ENCODE measurements at places on chromosomes 5 and 9.

DNA sequence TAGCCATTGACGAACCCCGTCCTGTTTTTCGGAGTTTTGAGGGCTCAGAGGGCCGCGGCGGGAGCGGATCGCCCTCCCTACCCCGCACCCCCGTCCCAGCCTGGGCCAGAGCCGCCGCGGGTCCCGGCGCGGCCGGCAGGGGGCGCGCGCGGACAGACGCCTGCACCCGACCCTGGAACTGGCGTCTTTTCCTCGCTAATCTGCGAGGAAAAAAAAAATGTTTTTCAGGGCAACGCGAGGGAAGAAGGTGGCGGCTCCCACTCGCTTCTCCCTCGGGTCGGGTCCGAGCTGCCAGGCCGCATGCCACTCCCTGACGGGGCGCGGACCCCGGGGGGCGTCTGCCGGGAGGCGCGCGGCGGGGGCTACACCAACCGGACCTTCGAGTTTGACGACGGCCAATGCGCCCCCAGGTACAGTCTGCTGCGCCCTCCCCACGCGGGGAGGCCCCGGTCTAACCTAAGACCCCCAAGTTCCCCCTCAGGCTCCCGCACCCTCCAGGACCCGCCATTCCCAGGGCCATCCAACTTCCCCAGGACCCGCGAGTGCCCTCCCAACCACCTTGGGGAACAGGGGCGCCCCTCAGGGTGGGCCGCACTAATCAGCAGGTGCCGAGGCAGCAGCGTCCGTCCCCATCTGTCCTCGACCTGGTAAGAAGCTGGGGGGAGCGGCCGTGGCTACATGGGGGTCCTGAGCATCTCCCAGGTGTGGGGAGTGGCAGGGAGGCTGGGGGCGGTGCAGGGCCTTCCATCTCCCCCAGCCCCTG, at the start of gene KCNT1:
Gene KCNT1 (plus strand): TSS at position 227 of the 763 bp plus-strand sequence. CDS start 74 bp downstream, at position 301.
- DNase-seq: peak; percentile 40

GRCh38 chr5:134456825-134457224, 45.1 kb upstream of the CDKN2AIPNL start:
- DNase-seq: no peak

- DNase-seq: no peak
These were observed 354.9 kb downstream of the CETN3 start for GRCh38 chr5:90054612-90055011.

DNA sequence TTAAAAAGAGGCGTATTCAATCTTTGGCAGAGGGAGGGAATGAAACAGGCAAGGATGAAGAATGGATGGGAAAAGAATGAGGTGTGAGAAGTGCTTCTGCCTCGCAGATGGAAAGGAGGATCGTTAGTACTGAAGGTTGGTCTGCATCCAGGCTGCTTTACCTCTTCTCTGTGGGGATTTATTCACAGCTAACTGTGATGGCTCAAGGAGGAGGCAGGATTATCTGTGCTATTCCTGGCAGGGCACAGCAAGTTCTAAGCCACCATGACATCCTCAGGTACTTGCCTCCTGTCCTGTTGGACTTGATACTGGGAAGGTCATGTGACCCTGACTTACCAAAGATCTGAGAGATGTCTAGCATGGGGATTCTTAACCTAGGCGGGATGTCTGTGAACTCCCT, 84.3 kb downstream of the GDNF start:
- DNase-seq: no peak

DNA sequence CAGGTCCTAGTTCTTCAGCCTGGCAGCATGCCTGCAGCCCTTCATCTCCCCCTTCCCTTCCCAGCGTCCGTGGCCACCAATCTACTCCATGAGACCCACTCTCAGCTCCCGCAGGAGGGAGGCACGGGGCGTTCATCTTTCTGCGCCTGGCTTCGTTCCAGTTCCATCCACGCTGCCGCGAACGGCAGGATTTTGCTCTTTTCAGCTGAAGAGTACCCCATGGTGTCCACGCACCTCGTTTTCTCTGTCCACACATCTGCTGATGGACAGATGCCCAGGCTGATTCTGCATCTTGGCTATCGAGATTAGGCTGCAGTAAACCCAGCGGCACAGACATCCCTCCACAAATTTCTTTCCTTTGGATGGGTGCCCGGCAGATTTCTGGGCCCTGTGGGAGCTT, 30.5 kb upstream of the NKD2 start:
- DNase-seq: no peak

- DNase-seq: no peak
These were observed 619.4 kb downstream of the SLCO4C1 start for GRCh38 chr5:101676646-101677045.

- no peak for DNase-seq
These were observed 94.8 kb downstream of the ARRDC3 start for GRCh38 chr5:91288118-91288916.

- DNase-seq: no peak
These were observed 279.4 kb downstream of the FBXL17 start for GRCh38 chr5:108102463-108102862.

GRCh38 chr9:114278881-114279570, 43.9 kb upstream of the ORM1 start:
- DNase-seq: no peak

DNA sequence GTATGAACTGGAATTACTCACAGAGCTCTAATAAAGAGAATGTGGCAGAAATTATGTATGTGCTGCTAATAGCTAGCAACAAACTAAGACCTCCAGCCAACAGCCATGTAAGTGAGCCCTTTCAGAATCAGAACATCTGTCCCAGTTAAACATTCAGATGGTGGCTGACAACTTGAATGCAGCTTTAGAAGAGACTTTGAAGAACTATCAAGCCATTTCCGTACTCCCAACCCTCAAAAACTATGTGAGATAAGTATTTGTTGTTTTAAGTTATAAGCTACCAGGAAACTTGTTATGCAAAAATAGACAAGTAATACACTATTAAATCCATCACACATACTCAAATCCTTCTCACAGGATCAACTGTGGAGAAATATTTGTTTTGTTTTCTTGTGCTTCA, 205.2 kb upstream of the EDIL3 start:
- DNase-seq: no peak

DNA sequence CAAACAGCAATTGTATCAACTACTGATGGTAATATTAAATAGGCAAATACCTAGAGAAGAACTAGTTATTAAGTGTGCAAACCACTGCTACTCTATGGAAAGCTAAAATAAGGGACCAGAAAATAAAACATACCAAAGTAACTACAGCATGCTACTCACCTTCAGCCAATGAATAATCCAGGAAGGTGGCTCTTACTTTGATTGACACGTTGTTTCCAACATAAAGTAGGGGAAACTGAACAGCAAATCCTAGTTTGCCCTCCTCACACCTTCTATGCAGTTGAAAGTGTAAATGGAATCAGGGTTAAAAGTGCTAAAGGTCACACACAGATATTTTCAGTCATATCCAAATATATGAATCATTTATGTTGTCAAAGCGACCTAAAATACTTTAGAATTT, 5.1 kb upstream of the FST start:
- no peak for DNase-seq

GRCh38 chr5:177403102-177403791, 2.8 kb upstream of the PFN3 start:
- peak; percentile 58 for DNase-seq

GRCh38 chr9:3906437-3907213, 380.8 kb upstream of the RFX3 start:
- no peak for DNase-seq

DNA sequence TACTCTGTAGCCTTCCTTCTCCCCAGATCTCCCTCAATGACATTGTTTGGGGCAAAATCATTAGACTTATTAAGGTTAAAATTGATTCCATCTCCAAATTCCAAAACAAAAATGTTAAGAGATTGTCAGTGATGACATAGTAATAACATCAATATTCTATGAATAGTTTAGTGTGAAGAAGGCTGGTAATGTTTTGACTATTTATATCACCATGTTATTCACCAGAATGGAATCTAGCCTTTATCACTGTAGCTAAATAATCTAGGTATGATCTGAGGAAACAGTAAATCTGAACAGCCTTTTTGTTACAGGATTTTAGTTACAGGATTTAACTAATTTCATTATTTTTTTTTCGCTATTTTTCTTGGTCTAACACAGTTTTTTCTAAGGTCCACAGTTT, 929 bp upstream of the PLPP6 start:
- no peak for DNase-seq

DNA sequence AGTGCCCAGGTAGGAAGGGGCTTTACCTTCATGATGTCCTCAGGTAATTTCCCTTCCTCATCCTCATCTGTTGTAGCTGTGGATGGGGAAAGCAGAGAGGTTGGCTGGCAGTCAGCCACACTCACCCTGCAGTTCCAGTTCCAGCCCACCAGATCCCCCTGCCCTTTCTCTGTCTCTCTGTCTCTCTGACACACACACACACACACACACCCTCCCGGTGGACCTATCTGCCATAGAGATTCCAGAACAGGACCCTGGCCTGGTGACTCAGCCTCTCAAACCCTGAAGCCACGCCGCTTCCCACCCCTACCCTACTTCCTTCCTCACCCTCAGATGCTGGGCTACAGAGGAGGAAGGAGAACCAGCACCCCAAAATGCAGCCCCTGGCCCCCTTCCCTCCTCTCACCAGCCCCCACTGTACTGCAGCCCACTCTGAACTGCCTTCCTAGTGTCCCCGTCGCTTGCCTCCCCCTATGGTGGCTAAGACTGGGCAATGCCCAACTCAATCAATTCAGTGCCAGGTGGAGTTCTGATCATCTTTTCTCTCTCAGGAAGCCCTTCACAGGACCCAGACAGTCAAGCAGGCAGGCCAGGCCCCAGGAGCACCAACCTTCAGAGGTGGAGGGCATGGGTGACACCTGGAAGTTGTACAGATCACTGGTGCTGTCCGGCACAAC, 4.8 kb downstream of the IRF1 start:
- peak; percentile 26 for DNase-seq

DNA sequence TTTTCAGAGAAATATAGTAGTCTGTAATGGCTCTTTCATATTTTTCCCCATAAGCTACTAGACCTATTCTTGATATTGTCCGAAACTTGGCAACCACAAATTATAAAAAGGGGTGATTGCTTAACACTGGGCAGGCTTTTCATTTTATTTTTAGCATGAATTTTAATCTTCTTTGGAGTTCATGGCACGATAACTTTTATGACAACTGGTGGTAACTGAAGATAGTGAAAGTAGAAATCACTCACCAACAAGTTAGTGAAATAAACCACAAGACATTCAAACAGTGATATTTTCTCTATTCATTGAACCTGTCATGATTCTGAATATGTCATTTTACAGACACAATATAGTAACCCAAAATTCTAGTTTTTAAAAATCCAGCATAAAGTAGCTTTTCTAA, 213.9 kb downstream of the PRDM9 start:
- DNase-seq: no peak

DNA sequence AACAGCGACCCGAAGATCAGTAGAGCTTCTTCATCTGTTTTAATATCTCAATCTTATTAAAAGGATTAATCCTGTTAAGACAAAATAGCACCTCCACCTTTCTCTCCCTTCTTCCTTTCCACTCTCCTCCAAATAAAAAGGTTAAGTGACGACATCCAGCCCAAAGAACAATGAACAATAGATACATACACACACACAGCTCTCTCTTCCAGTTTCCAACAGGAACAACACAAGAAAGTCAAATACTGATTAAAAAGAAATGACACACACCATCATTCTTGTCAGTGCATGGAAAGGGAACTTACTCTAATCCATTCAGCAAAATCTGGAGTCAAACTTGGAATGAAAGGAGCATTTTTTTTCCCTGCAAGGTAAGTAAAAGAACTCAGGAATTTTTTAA, 2.8 kb downstream of the ARL15 start:
- no peak for DNase-seq

DNA sequence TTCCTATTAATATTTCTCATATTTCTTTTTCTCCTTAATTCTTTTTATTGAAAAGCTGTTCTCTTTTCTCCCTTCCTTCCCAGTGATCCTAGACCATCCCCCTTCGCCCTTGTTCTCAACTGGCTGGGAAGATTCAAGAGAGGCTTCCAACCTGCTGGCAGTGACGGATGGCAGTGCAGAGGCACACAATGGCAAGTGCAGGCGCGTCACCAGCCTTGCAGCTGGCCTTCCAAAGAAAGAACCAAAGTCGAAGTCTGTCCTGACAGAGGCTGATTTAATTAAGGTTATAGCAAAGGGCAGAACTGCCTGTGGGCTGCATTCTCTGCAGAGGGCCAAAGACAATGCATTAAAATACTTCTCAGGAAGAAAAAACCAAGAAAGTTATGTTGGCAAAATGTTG, 7.4 kb downstream of the CEMIP2 start:
- no peak for DNase-seq

DNA sequence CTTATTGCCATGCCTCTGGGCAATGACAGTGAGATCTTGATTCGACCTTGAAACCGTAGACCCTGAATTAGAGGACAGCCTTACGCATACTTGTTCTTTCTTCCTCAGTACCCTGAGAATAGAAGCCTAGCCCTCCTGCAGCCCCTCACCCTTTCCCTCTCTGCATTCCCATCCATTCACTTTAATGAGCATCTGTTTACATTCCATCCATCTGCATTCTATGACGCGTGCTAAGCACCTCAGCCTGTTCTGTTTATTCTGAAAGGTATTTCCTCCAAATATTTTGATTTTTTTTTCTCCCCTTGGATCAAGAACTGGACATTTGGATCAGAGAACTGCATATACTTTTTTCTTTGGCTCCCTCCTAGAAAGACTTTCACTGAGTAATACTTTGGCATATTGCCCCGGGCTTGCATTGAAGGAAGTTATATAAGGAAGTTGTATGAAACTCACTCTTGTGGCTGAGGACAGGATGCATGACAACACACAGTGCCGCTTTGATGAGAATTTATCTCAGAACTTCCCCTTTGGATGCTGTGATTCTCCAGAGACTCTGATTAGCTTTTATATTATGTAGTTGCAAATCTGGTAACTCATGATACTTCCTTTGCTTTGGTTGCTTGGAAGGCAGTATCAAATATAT, 15.7 kb downstream of the TMEM8B start:
- DNase-seq: peak; percentile 54

GRCh38 chr5:79503794-79504495, 10.0 kb downstream of the HOMER1 start:
- DNase-seq: no peak

DNA sequence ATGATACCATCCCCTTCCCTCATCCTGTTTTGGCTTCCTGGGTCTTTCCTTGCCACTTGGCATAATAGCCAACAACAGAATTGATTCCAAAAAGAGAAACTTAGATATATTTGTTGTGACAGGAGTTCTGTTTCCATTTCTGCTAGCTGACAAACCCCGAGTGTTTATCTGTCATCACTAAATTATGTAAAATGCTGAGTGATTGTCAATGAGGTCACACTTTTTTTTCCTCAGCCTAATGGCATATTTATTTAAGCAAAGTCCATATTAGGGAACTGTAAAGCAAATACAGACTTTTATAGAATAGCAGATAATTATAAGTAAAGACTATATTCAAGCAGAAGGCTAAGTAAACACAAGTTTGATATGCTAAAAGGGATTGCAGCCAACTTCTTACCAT, 64.0 kb downstream of the RGS7BP start:
- no peak for DNase-seq
